SHP77 (cell line): ENCODE measurements at places on chromosomes 6 and 20.
A peak's percentile ranks its signal among the peaks of the same experiment; 100 is the strongest.

DNA sequence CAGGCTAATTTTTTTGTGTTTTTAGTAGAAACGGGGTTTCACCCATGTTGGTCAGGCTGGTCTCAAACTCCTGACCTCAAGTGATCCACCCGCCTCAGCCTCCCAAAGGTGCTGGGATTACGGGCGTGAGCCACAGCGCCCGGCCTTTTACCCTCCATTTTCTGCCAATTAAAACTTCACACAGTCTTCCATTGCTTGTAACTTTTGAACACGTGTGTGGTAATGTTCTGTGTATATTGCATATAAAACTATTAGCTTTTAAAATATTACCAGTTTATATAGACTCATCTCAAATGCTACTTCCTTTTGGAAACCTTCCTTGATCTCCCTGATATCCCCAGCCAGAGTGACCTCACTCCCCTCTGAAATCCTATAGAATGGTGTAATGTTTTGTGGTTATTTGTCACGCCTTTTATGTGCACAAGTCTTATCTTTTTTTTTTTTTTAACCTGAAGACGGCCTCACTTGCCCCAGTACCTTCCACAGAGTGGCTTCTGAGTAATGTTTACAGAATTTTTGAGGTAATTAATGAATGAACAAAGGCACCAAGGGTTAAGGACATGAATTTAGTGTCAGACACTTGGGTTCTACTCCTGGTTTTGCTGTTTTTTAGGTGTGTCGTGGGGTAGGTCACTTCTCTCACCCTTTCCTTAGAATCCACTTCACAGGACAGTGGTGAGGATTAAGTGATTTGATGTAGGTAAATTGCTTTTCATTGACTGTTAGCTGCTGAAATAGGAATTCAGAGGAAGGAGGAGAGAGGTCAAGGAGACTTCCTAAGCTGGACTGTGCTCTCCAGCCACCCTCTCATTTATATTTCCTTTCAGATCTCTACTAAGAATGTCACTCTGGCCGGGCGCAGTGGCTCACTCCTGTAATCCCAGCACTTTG, 11.2 kb upstream of the MMP24 start:
- DNase-seq: no peak

DNA sequence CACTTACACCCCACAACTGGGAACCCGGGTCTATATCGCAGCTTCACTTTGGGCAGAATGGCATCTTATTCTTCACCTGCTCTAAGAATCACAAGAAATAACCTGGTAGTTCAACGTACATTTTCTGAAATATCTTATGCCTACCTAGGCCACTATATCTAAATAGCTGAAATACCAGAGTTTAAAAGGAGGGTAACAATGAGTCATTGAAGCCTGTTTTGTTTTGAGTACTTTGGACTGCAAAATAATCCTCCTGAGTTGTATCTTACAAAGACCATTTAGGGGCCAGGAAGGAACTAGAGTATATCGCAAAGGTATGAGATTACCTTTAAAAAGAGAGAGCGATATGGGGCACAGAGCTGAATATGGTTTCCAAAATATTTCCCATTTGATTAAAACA, 96.7 kb upstream of the NUP153 start:
- no peak for DNase-seq

GRCh38 chr6:44332585-44332984, 9.9 kb upstream of the SPATS1 start:
- DNase-seq: no peak

DNA sequence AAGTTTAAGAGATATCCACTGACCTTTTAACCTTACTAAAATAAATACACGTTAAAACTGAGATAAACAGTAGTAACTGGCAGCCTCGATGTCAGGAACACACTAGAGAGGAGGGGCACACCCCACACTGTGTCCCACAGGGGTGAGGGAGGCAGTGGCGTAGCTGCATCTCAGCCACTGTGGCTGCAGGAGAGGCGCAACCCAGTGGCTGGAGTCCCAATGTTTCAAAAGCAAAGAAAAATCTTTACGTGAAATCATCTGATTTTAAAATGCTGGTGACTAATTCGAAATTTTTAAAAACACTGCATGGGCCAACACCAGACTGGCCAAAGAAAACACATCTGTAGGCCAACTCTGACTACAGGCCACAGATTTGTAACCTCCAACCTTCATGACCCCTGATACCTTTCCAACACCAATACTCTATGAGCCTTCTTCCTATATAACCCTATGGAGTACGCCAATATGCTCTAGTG, 54.7 kb downstream of the TRAM2 start:
- no peak for DNase-seq

DNA sequence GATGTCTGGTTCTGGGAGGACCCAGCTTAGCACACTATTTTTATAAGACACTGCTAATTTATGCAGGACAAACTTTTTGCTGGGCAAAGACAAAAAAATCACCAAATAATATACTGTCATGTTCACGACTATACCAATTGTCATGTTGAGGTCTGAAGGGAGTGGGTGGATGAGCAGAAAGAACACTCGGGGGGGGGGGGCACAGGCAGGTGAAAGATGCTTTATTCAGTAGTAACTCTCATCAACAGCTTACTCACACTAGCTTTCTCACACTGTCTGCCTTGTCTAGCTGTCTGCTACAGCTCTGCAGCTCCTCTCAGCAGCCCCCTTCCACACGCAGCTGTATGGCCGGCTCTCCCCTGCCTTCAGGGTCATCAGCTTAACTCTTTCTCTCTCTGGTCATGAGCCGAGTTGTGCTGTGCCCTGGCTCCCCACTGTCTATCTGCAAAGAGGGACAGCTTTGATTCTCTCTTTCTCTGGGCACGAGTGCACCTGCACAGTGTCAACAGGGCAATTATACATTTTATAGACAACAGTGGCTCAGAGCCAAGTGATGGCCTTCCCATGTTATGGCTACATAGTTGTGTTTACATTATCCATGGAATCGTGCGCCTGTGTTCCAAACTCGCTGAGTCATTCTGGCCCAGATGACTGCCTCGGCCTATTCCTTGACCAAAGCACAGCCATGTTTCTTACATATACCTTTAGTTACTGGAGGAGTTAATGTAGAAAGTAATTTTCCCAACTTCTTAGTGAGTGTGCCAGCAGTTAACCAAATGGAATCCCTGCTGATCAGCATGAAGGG, 187.7 kb upstream of the PRSS16 start:
- peak; percentile 95 for DNase-seq

GRCh38 chr6:40352527-40353170, 234.5 kb downstream of the LRFN2 start:
- DNase-seq: no peak

- no peak for DNase-seq
These were observed 30.2 kb downstream of the SLC2A10 start for GRCh38 chr20:46739431-46740213.

DNA sequence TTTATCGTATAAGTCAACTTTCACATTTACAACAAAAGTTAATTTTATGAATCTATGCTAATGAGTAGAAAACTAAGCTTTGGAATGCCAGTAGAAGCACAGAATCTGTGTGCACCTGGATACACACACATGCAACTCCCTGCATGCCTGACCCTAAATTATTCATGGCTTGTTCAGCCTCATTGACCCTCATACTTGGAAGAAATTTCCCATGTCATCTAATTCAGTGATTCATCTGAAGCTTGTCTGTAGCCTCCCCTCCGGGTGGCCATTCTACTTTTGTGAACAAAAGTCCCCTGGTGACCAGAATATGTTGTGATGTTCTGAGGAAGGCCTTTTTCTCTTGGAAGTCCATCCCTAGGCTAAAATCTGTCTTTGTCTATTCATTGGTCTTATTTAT, 1078.4 kb downstream of the KIF16B start:
- DNase-seq: no peak

DNA sequence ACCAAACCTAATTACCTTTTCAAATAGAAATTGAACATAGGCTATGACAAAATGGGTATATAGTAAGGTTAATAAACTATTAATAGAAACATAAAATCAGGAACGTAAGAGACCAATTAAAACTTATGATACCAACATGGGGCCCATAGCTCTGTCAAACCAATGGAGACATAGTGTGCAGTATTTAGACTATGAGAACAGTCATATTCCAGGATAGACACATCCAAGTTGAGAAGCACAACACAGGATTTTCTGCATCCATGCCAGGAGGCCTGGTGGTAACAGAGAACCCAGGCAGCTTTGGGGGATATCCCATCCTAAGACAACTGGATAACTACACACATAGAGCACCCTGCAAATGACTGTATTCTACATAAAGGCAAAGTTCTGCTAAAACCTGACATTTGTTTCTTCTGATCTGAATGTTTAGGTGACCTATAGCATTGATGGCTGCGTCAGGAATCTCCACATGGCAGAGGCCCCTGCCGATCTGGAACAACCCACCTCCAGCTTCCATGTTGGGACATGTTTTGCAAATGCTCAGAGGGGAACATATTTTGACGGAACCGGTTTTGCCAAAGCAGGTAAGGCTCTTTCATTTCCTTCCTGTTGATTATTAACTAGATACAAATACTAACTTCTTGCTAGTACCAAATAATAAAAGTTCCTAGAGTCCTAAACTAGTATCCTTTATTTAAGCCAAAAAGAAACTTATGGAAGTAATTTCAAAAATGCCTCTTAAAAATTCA, 202.7 kb downstream of the ARHGAP18 start:
- no peak for DNase-seq

DNA sequence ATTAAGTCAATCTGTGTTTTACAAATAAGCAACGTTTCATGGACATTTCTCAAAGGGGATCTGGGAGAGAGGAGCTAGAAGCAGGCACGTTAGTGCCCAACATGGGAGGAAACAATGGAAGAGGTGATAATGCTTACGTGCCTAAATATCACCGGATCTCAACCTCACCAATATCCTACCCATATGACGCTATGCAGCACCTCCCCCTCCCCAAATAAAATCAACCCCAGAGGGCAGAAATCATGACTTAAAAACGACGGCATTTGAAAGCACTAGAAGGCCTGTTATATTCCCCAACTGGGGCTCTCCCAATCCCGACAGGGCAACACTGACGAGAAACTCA, 425 bp downstream of the HBS1L start:
- no peak for DNase-seq

- no peak for DNase-seq
These were observed 421.1 kb downstream of the QKI start for GRCh38 chr6:163835439-163836171.

DNA sequence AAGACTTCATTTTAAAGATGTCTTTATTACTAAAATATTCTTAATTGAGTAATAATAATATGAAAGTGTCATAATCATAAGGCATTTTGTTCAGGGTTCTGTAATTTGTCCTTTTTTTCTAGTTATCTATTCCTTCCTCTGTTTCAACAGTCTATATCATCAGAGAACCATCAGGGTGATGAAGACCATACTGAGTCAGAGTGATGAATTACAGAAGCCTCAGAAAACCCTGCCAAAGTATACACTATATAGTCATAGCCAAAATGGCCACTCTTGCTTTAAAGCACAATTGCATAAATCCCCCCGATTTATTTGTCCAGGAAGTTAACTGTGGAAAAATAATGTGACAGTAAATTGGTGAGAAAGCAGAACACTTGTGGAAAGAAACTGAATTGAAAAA, 735.0 kb downstream of the EPHA7 start:
- DNase-seq: no peak

DNA sequence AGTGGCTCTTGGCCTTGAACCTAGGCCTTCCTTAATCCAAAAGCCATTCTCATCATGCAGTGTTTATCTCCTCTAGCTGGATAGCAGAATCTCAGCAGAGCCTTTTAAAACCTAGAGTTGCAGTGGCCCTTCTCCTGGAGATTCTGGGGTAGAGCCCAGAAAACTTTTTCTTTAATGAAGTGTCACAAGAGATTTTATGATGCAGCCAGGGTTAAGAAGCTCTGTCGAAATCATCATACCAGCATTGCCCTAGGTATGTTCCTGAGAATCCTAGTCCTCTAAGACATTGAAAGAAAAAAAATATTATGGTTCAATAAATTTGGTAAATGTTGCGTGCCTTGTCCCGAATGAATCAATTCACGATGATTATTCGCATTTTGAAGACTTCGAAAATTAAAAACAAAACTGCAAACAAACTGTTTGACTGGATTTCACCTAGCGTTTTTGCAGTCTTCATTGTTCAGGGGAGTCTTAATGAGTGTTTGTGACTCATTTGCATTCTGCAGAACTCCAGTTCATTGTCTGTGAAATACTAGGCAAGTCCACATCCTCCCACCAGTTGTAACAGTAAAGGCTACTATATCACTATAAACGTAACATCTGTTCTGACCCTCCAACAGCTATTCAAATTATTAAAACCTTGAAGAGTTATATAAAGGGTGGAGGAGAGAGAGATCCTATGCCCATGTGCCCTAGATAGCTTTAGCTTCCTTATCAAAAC, 198.6 kb downstream of the UST start:
- DNase-seq: no peak

DNA sequence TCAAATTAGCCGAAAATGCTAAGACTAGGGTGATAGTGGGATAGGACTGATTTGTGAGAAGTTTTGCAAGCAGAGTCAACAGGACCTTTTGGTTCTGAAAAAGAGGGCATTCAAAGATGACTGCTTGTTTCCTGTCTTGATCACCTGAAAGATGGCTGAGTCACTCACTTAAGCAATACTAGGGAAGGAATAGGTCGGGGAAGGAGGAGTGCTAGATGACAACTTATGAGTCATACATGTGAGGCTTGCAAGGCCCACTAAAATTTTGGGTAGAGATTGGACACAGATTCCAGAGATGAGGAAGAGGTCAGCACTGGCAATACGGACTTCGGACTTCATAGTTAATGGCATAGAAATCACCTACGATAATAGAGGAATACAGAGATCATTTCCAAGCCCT, 89.2 kb downstream of the FAM83B start:
- no peak for DNase-seq

GRCh38 chr6:81376745-81377144, 375.7 kb downstream of the TENT5A start:
- DNase-seq: peak; percentile 20

GRCh38 chr6:117188627-117189201, 76.6 kb upstream of the VGLL2 start:
- no peak for DNase-seq

DNA sequence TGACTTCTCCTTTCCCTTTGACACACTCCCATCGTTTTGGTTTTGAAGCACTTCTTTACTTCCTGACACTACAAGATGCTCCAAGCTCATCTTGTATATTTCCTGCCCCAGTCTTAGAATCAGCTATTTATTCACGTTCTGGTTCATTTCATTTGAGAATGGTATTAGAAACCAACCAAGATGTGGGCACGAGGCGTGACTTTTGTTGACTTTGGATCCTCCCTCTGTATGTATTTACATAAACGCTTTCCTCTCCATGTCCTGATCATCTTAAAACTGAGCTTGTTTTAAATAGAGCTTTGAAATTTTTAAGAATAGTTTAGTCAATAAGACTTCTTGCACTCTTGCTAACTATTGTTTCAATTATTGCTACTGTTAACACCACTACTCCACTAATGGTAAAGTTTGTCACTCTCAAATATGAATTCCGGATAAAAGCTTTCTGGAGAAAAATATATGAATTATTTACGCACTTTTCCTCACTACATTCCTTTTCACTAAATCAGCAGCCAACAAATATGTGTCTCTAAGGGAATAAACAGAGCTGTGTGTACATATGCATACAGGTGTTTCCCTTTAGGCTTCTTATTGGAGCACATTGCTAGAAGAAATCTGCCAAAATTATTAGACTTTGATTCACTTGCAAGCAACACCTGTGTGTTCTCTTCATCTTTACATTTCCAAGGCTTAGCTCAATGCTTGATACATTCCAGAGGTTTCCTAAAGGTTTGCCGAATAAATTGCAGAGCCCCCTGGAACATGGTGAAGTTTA, 77.3 kb upstream of the TMEM244 start:
- no peak for DNase-seq
